ENCODE measurements at places on chromosomes 11 and 22.

GRCh38 chr11:67639438-67639859, at the start of gene TBX10:
TBX10 (minus strand) TSS chr11:67639763; CDS start chr11:67639472, 291 bp downstream.
- no peak for DNase-seq

- DNase-seq, result no peak
Observed at GRCh38 chr11:8608652-8609051, 14.6 kb upstream of the STK33 start.

GRCh38 chr11:119481021-119481666, 58.2 kb upstream of the THY1 start:
- peak; percentile 19 for DNase-seq

DNA sequence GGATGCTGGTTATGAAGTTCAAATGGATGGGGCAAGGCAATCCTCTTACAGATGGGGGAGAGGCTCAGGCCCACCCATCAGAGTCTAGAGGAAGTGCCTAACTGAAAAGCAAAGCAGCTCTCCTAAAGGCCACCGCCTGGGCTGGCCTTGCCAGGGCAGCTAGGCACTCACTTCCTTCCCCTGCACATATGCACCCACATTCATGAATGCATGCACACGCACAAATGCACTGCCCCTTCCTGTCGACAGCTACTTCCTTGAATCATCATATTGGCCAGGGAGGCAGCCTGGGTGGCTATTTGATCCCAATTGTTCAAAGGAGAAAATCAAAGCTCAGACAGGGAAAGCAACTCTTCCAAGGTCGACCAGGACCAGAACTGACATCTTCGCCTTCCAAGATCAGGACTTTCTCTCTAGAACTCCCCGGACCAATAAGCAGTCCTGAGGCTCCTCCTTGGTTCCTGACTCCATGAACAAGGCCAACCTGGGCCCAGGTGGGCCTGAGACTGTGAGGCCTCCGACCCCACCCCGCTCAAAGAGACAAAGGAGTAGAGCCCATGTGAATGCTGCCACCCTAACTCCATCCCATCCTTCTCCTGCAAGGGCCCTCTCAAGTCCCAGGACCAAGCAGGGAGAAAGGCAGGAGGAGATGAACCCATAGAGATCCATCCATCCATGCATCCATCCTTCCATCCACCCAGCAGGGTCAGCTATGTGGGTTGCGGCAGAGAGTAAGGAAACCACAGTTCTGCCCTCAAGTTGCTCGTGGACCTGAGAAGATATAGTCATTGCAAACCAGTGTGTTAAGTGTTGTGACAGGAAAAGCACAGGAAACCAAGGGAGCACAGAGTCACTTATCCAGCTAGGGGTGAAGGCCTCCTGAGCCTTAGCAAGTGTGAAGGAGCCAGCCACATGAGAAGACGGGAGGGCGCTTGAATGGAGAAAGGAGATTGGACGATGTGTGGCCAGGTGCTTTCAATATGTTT, 35.4 kb upstream of the LMO1 start:
- DNase-seq, result no peak

GRCh38 chr11:8531312-8531711, 62.7 kb downstream of the STK33 start:
- no peak for DNase-seq

Measured in NCI-H2081 treated with DMSO at 0.1 percent for 48 hours (cell line).